Thymus (tissue), 14 donors: ENCODE measurements at places on chromosomes 7 and 10.

DNA sequence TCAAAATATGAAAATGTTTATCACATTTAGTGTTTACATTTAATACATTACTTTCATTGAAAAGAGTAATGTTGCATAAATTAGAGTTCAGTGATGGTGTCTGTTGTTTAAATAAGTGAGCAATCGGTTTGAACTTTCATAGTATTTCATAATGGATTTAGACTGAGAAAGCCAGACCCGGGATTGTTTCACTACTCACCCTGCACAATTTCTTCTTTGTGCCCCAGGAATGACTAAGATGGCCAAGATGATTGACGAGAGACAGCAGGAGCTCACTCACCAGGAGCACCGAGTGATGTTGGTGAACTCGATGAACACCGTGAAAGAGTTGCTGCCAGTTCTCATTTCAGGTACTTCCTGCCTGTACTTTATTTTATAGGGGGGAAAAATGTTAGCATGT is 74.6 kb downstream of the VCL start:
- DNase-seq, result no peak

- no peak for DNase-seq
These were observed 423.6 kb downstream of the PHTF2 start for GRCh38 chr7:78222001-78222751.

GRCh38 chr10:119614686-119615085 is 17.9 kb upstream of the TIAL1 start:
- no peak for DNase-seq

DNA sequence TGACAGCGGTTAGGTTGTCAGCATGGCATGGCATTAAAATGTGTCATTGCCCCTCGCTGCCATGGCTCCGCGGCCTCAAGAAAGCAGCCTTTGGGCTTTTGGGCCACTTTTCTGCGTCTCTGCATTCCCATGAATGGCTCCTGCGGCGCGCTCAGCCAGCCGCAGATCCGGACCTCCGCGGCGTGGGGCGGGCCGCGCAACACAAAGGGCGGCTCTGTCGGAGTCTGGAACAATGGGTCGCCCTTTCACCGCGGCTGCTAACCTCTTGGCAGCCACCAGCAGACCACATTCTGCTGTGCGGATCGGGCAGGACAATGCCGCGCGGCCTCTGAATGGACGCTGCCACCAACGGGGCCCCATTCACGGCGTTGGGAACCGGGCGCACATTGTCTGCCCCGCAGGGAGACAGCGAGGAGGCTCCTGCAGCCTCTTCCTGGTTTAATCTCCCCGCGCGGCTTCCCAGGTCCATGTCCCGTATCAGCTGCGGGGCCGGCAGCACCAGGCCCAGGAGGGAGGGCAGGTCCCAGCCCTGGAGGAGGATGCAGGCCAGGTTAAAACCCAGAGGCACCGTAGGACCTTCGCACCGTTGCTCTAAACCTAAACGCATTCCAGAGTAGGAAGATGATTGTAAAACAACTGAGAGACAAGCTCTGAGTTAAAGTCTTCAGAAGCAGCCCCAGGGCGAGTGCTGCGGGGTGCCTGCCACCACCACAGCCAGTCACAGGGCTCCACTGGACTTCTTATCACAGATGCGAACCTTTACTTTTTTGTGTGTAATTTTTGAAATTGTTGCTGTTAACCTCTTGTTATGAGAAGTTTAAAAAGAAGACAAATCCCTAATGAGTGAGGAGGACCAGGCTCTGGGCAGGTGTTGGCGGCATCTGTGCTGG is 71.6 kb downstream of the NKX6-2 start:
- DNase-seq, result no peak

GRCh38 chr7:152674860-152675758 is 832 bp downstream of the XRCC2 start:
- DNase-seq, result no peak

DNA sequence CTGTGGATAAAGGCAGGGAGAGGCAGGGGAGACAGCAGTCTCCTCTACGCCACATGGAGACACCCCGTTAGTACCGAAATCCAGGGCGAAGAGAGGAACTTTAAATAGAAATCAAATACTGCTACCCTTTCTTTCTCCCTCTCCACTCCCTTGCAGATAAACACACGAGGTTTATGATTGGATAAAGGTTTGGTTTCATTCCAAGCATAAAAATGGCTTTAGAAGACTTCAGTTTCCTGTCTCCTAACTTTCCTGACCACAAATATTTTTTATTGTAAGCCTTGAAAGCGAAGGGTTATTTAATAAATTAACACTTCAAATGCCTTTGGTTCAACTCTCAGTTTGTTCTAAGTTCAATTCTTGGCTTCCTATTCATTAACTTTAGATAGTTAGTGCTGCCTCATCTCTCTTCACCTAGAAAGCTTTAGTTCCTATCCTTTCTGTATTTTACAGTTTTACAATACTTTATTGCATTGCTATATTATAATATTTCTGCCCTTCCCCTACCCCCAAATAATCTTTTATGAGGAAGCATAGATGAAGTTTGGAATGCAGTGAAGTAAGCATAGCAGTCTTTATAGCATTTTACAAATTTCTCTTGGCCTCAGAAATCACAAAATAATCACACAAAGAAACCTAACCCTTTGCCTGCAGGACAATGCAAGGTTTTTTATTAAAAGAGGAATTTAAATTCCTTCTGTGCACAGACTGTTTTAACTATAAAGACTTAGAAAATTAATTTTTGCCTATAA is 31.5 kb upstream of the ARID5B start:
- DNase-seq, result no peak

GRCh38 chr10:112967200-112967599 is 17.2 kb downstream of the TCF7L2 start:
- no peak for DNase-seq

- DNase-seq, result no peak
These were observed 142.2 kb downstream of the EMX2 start for GRCh38 chr10:117684672-117685211.

GRCh38 chr10:103661198-103661950 is 167.9 kb downstream of the NEURL1 start:
- DNase-seq, result peak; percentile 13

DNA sequence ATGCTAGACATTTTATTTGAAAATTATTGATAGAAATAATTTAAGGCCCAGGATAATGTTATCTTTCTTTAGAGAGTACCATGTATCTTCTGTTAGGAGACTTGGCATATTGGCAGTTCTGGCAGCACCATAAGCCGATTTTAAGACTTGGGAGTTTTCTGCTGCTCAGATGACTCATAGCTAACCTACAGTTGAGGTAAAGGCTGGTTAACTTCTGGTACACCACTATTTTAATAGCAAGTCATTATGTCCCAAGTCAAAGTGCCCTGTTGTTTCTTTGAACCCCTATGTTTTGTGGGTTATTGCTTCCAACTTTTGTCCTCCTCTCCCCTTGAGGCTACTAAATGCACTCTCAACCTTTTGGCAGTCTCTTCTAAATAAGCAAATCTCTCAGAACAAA is 25.2 kb downstream of the ATRNL1 start:
- no peak for DNase-seq

DNA sequence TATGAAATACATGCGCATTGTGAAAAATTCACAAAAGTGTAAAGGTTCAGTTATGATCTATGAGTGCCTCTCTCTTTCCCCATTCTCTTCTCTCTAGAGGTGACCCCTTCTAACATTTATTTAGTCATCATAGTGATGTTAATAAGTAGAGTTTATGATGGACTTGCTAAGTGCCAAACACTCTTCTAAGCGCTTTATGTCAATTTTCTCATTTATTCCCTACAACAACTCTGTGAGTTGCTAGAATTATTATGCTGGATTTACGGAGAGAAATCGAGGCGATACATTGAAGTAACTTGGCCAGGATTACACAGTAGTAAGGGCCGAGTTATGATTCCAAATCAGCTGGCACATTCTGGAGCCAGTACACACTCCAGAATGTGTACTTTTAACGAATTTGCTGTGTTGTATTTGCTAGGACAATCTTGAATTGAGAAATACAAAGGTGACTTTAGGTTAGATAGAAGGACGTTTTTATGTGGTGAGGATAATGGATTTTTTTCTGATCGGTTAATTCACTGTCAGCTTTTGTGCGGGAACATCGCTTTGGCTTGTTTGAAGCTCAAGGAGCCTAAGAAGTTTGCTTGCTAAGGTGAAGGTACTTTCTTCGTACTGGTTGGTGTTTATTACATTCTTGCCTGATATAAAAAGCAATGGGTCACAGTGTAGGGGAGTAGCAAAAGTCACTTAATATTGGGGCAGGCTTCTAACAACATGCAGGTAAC is 1.4 kb downstream of the ATRNL1 start:
- no peak for DNase-seq

- DNase-seq, result no peak
These were observed 57.3 kb upstream of the CAMK2B start for GRCh38 chr7:44382459-44383265.

DNA sequence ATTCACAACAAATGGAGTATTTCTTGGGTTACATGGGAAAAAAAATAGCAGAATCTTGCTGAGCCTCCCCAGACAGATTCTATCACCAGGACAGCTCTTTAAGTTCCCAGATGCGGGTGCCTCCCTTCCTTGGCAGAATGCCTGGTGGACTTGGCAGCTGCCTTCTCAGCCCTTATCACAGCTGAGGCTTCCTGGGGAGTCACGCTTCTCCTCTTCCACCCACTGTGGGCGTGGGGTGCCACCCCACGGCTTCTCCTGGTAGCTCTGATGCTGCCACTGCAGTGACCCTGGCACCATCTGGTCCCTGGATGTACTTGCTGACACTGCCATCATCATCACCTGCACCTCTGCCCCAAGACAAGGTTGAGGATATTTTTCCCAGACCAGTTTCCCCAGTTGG is 16.2 kb upstream of the NME8 start:
- no peak for DNase-seq

DNA sequence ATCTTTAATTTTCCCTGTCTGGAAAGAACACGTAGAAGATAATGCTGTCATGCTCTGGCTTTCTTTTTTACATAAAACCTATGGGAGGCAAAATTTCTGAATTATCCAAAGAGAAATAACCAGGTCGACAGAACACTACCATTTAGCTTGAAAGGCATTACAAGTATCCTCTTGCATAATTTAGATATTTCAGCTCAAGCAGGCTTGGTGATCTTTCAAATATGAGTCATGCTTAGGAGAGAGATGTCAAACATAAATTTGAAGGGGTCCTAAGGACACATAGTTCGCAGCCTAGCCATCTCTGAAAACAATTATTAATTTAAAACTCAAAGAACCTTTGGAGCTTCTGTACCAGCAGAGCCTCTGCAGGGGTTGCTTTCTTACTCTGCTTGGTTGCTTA is 100.9 kb downstream of the FAS start:
- no peak for DNase-seq

DNA sequence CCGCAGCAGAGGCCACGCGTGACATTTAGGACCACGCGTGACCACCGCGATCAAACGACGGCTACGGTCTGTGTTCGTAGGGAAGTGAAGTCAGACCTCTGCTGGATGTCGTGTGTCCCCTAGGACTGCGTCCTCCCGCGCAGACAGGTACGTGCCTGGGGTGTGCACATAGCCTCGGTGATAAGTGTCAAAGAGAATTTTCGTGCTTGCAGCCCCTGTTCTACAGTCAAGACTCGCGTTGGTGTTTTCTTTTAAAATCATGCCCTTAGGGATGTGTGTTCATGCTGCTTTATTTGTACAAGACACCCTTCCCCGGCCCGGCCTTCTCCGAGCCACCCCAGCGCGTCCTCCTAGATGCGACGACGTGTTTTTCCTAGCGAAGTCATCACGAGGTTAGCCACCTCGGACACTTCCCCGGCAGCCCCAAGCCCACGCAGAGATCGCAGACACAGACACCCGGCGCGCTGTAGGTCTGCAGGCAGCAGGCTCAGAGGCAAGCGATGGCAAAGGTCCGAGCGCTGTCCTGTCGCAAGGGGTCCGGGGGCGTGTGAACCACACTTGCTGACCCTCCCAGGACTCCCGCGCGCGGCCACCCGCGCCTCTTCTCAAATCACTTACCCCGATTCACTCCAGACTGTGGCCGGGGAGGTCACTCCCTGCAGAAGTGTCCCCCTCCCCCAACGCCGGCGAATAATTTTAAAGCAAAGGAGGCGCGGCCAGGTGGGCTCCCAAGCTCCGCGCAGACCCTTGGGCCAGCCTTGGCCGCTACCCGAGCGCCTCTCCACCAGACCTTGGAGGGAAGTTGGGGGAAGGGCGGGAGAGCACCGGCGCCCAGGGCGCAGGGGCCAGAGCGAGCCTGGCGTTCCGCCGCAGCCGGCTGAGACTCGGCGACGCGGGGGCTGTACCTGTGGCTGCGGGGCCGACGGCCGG is 552 bp downstream of the MKX start:
- no peak for DNase-seq

DNA sequence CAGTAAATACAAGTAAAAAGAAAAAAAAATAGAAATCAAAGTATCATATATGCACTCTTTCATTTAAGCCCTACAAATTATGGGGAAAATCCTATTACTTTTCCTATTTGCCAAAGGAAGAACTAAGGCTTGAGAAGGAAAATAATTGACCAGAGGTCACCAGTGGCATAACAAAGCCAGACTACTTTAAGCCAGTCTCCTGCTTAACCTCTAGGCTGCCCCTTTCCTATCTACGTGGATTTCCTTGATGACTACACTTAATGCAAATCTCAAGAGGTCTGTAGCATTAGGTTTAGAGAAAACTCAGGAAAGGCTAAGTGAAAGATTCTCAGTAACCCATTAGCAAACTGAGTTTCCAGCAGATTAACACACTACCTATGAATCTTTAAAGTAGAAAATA is 49.8 kb downstream of the TPK1 start:
- no peak for DNase-seq

GRCh38 chr10:55311848-55312635 is 511.0 kb upstream of the PCDH15 start:
- no peak for DNase-seq

GRCh38 chr7:119900996-119901672 is 371.8 kb upstream of the KCND2 start:
- DNase-seq, result no peak

- no peak for DNase-seq
These were observed 7.7 kb upstream of the CCDC172 start for GRCh38 chr10:116316503-116316902.

- DNase-seq, result no peak
These were observed 196.7 kb upstream of the PFKP start for GRCh38 chr10:2870654-2871053.

- no peak for DNase-seq
These were observed 26.4 kb downstream of the SLC35B4 start for GRCh38 chr7:134290286-134290685.

DNA sequence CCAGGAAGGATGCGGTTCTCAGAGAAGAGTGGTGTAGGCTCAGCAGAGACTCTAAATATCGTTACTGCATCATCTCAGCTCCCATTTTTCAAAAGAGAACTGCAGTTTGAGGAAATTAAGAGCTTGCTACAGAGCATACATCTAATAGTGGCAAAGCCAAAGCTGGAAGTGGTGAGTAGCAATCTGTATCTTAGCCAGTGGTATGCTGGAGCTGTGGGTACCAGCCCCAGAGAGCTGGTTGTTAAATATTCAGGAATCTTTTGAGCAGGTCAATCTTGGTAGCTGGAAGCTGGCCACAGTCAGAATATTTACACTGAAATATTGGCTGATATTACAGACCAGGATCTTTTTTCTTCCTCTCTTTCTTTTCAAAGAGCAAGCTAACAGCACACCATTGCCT is 88.4 kb upstream of the STEAP1B start:
- no peak for DNase-seq

DNA sequence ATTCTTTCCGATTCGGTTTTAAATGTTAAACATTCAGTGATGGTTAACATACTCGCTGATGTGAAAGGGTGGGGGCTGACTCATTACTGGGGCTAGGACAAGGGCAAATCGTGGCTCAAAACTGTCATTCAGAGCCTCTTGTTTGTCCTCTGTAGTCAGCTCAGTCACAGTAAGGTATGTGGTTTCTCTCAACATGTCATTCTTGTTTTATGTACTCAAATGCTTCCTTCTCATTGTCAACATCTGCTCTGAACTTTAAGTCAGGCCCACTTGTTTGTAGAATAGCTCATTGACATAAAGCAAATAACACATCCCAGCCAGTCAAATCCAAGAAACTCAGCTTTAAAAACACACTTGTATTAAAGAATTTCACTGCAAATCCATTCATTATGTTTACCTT is 7.3 kb downstream of the SLC16A9 start:
- DNase-seq, result no peak
